ENCODE measurements at places on chromosomes 16 and 17.

GRCh38 chr17:40718930-40719329 is 15.4 kb upstream of the KRT24 start:
- DNase-seq = no peak

DNA sequence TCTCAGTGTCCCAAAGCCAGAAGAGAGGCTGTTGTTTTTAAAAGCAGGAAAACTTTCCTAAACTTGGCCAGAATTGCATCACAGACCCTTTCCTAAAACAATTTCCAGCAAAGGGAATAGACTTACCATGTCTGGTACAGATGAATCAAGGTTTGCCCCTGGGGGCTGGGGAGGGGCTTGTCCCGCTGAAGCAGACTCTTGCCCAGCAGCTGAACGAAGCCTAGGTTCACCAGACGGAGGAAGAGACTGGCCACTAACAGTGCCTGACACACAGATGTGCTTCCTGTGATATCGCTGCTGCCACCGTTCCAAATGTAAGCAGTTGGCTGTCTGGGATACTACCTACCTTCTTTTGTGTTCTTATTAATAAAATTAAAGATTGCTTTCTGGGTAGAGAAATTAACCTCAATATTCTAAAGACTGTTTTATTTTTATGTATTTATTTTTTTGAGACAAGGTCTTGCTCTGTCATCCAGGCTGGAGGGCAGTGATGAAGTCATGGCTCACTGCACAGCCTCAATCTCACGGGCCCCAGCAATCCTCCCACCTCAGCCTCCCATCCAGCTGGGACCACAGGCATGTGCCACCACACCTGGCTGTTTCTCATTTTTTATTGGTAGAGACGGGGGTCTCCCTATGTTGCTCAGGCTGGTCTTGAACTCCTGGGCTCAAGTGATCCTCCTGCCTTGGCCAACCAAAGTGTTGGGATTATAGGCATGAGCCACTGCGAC is 13.5 kb downstream of the PRCD start:
- no peak for DNase-seq

GRCh38 chr17:67995570-67996263 is 552 bp downstream of the C17orf58 start:
- no peak for DNase-seq

DNA sequence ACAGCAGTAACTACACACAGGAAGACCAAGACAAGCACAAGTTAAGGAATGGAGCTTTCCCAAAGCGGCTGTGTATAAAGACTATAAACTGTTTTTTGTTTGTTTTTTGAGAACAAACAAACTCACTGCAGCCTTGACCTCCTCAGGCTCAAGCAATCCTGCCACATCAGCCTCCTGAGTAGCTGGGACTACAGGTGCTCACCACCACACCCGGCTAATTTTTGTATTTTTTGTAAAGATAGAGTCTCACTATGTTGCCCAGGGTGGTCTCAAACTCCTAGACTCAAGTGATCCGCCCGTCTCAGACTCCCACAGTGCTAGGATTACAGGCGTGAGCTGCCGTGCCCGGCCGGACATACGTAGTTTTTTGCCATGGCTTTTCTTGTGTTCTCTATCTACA is 4.1 kb upstream of the PDE6G start:
- DNase-seq = no peak

GRCh38 chr16:56330476-56330875 is 94.9 kb downstream of the AMFR start:
- DNase-seq = no peak

DNA sequence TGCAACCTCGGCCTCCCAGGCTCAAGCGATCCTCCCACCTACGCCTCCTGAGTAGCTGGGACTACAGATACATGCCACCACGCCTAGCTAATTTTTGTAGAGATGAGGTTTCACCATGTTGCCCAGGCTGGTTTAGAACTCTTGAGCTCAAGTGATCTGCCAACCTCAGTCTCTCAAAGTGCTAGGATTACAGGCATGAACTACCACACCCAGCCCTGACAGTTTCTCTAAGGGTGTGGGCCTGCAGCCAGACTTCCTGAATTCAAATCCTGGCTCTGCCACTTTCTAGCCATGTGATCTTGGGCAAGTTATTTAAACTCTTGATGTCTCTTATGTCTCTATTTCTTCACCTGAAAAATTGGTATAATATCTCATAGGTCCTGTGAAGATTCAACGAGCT is 5.6 kb downstream of the CUEDC1 start:
- DNase-seq = no peak

- DNase-seq = no peak
Measured at GRCh38 chr17:78384479-78385175, 6.2 kb downstream of the PGS1 start.

GRCh38 chr17:43671031-43671692 is 9.4 kb upstream of the MEOX1 start:
- no peak for DNase-seq

- DNase-seq = no peak
Measured at GRCh38 chr17:45973099-45973780, 25.8 kb upstream of the STH start.

GRCh38 chr17:56834380-56835263 is 671 bp downstream of the DGKE start:
- DNase-seq = peak; percentile 56

GRCh38 chr17:6611231-6611630 is 29.3 kb downstream of the KIAA0753 start:
- no peak for DNase-seq

DNA sequence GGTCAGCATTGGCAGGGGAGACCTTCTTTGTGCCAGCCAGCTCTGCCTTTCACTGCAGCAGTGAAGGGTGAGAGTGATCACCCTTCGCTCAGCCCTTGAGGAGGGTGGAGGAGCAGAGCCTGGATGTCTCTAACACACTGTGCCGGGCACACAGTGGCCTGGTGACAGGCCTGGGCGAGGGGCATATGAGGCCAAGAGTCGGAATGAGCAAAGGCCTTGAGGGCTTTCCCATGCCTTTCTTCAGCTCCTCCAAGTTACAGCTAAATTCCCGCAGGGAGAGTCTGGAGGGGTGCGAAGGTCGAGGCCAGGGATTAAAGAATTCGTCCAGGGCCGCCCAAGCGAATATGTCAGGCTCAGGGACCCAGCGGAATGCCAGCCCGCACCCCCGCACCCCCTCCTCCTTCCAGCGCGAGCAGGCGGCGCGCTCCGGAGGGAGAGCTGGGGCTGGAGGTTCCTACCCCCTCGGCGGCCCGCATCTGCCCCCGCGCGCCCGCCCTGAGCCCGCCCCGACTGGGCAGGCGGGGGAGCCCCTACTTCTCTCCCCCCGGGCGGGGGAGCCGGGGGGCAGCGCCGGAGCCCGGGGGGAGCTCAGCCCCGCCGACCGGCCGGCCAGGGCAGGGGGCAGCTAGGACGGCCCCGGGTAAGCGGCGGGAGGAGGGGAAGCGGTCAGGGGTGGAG is at the start of gene RASL10B:
Gene RASL10B, plus strand, starts transcription at position 401 of the 678 bp plus-strand sequence. CDS start 3,546 bp downstream, outside the sequence.
- DNase-seq = no peak

DNA sequence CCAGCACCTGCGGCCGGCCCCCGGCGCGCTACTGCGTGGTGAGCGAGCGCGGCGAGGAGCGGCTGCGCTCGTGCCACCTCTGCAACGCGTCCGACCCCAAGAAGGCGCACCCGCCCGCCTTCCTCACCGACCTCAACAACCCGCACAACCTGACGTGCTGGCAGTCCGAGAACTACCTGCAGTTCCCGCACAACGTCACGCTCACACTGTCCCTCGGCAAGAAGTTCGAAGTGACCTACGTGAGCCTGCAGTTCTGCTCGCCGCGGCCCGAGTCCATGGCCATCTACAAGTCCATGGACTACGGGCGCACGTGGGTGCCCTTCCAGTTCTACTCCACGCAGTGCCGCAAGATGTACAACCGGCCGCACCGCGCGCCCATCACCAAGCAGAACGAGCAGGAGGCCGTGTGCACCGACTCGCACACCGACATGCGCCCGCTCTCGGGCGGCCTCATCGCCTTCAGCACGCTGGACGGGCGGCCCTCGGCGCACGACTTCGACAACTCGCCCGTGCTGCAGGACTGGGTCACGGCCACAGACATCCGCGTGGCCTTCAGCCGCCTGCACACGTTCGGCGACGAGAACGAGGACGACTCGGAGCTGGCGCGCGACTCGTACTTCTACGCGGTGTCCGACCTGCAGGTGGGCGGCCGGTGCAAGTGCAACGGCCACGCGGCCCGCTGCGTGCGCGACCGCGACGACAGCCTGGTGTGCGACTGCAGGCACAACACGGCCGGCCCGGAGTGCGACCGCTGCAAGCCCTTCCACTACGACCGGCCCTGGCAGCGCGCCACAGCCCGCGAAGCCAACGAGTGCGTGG is 1.5 kb downstream of the NTN1 start:
- DNase-seq = no peak

DNA sequence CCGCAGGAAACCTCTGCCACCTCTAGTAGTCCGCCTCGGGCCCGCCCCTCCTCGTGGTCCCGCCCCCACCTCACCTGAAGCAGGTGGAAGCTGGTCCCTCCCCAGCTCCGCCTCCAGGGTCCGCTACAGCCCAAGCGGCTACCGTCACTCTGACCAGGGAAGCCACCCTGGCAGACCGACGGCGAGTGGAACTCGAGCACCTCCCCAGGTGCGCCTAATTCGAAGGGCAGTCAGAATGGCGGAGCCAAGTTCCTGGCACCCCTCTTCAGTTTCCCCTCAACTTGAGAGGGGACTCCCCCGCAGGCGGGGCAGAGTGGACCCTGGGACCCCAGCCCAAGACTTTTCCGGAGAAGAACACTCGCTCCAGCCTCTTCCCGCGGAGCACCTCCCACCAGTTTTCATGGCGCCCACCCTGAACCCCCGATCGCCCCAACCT is 507 bp downstream of the FHOD1 start:
- DNase-seq = no peak

DNA sequence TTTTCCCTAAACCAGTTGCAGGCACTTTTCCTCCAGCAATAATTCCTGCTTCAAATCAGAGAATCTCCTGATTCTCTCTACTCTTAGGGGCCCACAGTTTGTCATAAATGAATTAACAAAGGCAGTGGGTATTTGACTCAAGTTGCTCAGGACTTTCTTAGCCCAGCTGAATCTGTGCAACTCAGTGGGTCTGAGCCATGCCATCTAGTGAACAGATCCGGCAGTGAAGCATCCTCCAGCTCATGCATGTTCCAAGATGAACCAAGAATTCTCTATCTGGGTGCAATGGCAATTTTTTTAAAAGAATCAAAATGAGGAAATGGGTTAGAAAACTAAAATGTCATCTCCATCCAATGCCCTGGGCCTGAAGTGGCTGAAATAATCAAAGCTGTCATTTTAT is 575.2 kb upstream of the CDH11 start:
- DNase-seq = no peak

DNA sequence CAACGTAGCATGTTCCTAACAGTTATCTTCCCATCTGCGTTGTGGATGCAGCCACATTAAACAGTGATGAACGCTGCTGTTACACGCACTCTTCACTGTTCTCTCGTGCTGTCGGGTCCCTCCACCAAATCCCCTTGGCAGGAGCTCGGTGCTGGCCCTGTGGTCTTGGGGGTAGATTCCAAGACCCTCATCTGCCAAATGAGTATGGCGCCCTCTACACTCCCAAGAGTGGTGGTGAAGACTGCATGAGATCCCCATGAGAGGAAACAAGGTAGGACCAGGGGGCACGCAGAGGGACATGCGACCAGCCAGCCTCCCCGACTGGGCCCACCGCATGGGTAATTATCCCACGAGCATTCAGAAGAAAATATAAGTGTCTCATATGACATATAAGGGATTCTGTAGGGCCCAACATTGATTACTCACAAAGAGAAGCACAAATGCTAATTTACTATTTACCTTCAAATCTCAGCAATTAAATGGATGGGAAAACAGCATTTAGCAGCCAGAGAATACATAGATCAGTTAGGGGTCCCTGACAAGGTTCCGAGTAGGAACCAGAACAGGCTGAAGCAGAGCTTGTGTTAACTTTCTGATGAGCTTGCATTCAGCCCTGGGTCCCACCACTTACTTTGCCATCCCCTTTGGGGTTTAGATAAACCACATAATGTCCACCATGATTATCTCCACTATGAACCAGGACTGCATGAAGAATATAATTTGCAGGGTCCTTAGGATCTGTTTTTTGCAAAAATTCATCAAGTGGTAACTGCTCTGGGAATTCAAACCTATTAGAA is 23.8 kb downstream of the LITAFD start:
- DNase-seq = no peak

- no peak for DNase-seq
Measured at GRCh38 chr16:67162506-67163163, 1.9 kb upstream of the HSF4 start.

DNA sequence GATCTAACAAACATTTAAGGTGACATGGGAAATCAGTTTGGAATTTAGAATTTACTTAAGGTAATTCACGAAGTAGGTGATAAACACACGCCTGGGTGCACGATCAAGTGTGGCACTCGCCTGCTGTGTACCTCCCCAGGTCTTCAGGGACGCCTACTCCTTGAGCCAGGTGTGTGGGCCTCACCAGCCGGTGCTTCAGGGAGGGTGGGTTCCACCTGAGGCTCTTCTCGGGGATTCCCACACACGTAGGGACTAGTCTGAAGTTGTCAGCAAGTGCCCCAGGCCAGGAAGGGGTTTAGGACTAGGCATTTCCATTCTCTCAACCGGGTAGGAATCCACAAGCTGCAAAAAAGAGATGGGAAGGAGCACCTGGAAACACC is 9.8 kb upstream of the NAT9 start:
- no peak for DNase-seq

DNA sequence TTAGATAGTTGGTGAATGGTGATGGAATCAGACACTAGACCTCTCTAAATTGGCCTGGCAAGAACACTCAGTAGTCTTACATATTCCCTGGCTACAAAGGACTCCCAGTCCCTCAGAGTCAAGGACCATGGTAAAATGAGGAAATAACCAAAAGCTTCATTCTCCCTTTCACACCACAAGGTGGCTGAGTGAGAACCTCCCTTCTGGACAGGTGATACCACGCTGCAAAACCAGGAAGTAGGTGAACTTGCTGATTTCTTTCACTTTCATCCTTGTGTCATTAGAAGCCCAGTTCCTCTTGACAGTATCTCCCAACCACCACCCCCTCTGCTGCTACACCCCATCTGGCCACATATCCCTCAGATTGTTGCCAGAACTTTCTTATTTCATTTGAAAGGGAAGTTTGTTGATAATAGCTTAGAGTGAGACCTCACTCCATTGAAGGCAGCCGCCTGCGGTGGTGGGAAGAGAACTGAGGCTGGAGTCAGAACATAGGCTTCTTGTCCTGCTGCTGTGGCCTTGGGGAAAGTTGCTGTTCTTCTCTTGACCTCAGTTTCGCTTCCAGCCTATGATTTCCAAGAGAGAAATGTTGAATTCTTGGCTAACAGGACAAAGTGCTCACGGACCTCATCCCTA is 290.6 kb upstream of the CCL2 start:
- DNase-seq = peak; percentile 26

GRCh38 chr16:24781256-24781655 is 51.8 kb downstream of the TNRC6A start:
- DNase-seq = no peak

GRCh38 chr17:6943406-6943805 is 52.4 kb upstream of the ALOX12 start:
- DNase-seq = no peak

DNA sequence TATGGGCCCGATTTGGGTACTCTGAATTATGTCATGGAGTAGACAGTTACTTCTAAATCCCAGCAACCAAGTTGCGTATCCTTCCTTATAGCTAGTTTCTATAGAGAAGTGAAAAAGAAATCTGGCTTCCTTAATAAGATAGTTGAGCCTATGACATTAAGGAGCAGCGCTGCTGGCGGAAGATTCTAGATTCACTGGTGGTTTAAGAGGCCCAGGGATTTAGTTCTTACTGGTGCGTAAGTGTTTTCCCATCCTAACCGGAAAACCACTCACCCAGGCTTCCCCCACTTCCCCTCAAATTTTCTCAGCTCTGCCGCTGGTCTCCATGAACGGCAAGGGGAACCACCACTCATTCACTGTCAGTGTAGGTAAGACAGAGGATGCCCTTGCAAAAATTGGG is 230.4 kb downstream of the CPPED1 start:
- no peak for DNase-seq
